ENCODE measurements at places on chromosomes 3 and 15. TPM values are rescaled to one million over a fixed set of nuclear protein-coding genes. Genes with fewer than 3 reads are reported as not detected.
A peak's percentile ranks its signal among the peaks of the same experiment; 100 is the strongest.

NEK10 gene
- 0.72 TPM for total RNA-seq

PARP15 gene
- 54.3 TPM for total RNA-seq

IL17RE gene
- not detected for total RNA-seq

WDR93 gene
- not detected for total RNA-seq

GNAT1 gene
- not detected for total RNA-seq

MUC13 gene
- 0.07 TPM for total RNA-seq

PLAAT1 gene
- not detected for total RNA-seq

GRCh38 chr3:130707902-130708601 lies 38.6 kb downstream of the PIK3R4 start:
- H3K4me1 ChIP-seq = no peaks in the 10 kb centered on the region
- DNase-seq = no peak
- no peaks in the 10 kb centered on the region for H3K27me3 ChIP-seq
- peaks cover 43% of the 10 kb centered on the region for H3K36me3 ChIP-seq

DNA sequence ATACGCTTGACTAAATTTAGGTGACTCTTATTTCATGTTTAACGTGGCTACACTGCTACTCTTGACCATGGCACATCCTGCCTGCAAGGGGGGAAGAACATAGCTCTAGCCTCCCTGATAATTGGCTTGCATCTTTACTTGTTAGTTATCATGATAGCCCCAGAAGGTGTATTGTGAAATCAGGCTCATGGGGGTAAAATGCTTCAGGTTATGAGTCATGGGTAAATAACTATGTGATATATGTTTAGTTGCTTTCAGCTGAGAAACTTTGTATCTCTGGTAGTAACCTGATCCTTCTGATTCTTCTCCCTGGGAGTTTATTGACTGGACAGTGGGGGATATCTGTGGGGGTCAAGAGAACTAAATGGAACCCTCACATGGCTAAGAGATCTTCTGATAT lies 660.8 kb upstream of the UBE2E2 start:
- H3K4me3 ChIP-seq = no peak overlapping the region
- H3K27ac ChIP-seq = no peak overlapping the region
- H3K4me1 ChIP-seq = no peaks in the 10 kb centered on the region
- H3K36me3 ChIP-seq = no peaks in the 10 kb centered on the region
- H3K27me3 ChIP-seq = no peaks in the 10 kb centered on the region

DNA sequence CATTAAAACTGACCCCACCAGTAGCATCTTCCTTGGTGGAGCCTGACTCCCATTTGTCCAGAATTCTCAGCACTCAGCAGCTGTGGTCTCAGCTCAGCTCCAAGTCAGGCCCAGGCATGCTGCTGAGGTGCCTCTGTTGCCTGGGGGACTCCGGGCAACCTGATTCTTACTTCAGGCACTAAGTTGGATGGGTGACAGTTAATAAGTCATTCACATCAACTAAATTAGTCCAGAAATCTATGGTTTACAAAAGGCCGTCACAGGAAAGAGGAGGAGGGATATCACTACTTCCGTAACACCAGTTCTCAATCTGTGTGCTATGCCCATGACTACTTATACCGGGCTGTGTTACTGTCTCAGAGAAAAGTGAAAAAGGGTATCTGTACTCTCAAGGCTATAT lies 310.2 kb downstream of the SATB1 start:
- H3K27ac ChIP-seq = no peak overlapping the region
- no peak overlapping the region for H3K4me3 ChIP-seq
- H3K27me3 ChIP-seq = no peaks in the 10 kb centered on the region
- no peak for DNase-seq
- H3K4me1 ChIP-seq = no peaks in the 10 kb centered on the region

- no peak overlapping the region for H3K27ac ChIP-seq
- no peaks in the 10 kb centered on the region for H3K4me1 ChIP-seq
- DNase-seq = no peak
- no peak overlapping the region for H3K4me3 ChIP-seq
- H3K27me3 ChIP-seq = no peaks in the 10 kb centered on the region
Observed at GRCh38 chr3:127423856-127424765, 136.3 kb upstream of the PRR20G start.

DNA sequence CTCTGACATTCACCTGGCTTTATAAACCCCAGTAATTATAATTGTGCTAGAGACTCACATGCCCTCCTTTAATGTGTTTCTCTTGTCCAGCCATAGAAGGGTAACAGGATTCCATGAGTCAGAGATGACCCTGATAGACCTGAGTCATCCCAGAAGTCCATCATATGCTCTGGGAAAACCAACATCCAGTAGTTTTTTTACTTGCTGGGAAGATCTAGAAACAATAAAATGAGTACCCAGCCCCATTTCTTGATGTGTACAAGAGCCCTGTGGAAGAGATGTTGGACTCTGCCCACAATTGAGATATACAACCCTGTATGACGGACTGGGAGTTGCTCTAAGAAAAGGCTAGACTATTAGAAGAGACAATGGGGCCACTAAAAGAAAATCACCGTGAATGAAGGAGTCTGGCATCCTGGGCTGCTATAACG lies 22.4 kb upstream of the THUMPD3 start:
- H3K36me3 ChIP-seq = no peaks in the 10 kb centered on the region
- H3K4me1 ChIP-seq = peaks cover 4% of the 10 kb centered on the region
- H3K4me3 ChIP-seq = no peak overlapping the region
- no peak for DNase-seq
- H3K27ac ChIP-seq = no peak overlapping the region
- no peaks in the 10 kb centered on the region for H3K27me3 ChIP-seq

DNA sequence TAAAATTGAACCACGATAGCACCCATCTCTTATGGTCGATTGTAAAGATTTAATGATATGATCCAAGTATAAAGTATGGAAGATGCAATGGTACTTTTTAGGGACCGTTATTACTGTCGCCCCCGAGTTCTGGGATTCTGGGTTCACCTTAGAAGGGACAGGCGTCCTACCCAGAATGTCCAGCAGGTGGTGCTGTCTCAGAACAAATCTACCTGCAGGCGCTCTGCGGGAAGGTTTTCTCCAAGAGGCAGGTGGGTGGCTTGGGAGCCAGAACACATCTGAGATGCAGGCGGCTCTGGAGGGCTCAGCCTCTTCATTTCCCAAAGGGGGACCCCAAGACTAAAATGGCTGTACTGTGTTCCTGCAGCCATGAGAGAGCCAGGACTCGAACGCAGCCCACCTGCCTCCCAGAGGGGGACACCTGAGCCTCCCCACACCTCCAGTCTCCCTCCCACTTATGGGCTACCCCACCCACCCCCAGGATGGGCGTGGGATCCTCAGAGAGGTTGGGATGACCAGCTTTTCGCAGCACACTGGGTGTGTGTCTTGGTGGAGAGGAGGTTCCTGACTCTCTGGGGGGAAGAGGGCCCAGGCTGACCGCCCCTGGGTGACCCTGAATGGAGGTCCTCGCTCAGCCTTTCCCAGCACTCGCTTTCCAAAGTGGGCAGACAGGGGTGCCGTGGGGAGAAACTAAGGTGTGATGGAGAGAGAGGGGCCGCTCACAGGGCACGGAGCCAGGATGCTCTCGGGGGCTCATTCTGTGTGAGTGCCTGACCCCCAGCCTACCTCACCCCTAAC lies 28.1 kb upstream of the CORO2B start:
- no peaks in the 10 kb centered on the region for H3K36me3 ChIP-seq
- H3K27ac ChIP-seq = no peak overlapping the region
- H3K4me3 ChIP-seq = no peak overlapping the region
- DNase-seq = peak; percentile 87
- H3K4me1 ChIP-seq = no peaks in the 10 kb centered on the region

- no peaks in the 10 kb centered on the region for H3K4me1 ChIP-seq
- no peak overlapping the region for H3K27ac ChIP-seq
- no peak for DNase-seq
- H3K36me3 ChIP-seq = no peaks in the 10 kb centered on the region
- no peak overlapping the region for H3K4me3 ChIP-seq
- no peaks in the 10 kb centered on the region for H3K27me3 ChIP-seq
Observed at GRCh38 chr3:13115991-13116390, 42.8 kb upstream of the IQSEC1 start.

DNA sequence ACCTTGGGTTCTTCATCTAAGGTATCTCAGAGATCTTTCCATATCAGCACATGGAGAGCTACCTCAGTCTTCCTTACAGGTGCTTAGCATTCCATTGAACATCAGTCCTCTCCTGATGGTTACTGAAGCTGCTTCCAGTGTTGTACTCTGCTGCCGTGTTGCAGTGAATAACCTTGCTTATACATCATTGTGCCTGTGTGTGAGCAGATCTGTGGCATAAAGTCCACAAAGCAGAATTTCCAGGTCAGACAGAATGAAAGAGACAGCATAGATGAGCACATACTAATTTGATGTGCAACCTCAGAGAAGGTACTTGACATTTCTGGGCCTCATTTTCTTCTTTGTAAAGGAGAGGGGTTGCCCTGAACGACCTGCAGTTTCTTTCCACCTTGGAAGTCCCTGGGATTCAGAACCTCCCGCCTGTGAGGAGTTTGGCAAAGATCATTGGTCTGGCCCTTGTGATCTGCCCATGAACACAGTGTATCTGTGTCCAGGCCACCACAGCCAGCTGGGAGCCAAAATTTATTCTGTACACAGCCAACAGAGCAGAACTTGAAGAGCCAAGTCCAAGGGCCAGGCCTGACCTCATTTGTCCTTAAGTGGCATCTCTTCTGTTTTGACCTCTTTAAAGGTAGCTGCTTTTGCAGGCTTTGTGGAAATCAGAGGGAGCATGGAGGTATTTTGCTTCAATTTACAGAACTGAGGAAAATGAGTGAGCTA lies 57.2 kb upstream of the SLC7A14 start:
- H3K27ac ChIP-seq = no peak overlapping the region
- no peaks in the 10 kb centered on the region for H3K36me3 ChIP-seq
- H3K4me3 ChIP-seq = no peak overlapping the region
- 0 out of 2 replicates have a peak, but pooled peaks cover 2% of the 10 kb centered on the region for H3K27me3 ChIP-seq
- no peak for DNase-seq

- H3K27ac ChIP-seq = no peak overlapping the region
- peaks cover 83% of the 10 kb centered on the region for H3K36me3 ChIP-seq
Observed at GRCh38 chr15:79872358-79873017, 24.3 kb downstream of the MTHFS start.

- no peaks in the 10 kb centered on the region for H3K36me3 ChIP-seq
- no peak overlapping the region for H3K27ac ChIP-seq
- H3K4me1 ChIP-seq = peaks cover 18% of the 10 kb centered on the region
- no peaks in the 10 kb centered on the region for H3K27me3 ChIP-seq
Observed at GRCh38 chr3:77160931-77161497, 121.1 kb downstream of the ROBO2 start.

DNA sequence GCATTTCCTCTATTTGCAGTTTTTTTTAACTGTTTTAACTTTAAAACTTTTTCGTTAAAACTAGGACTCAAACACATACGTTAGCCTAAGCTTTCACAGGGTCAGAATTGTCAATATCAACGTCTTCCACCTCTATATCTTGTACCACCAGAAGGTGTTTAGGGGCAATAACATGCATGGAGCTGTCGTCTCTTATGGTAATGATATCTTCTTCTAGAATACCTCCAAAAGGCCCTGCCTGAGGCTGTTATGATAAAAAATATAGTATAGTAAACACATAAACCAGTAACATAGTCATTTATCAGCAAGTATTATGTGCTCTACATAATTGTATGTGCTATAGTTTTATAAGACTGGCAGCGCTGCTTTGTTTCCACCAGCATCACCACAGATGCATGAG lies 76.3 kb upstream of the MLF1 start:
- H3K4me1 ChIP-seq = no peaks in the 10 kb centered on the region
- H3K36me3 ChIP-seq = no peaks in the 10 kb centered on the region
- no peak for DNase-seq
- no peak overlapping the region for H3K27ac ChIP-seq
- no peak overlapping the region for H3K4me3 ChIP-seq
- H3K27me3 ChIP-seq = no peaks in the 10 kb centered on the region

DNA sequence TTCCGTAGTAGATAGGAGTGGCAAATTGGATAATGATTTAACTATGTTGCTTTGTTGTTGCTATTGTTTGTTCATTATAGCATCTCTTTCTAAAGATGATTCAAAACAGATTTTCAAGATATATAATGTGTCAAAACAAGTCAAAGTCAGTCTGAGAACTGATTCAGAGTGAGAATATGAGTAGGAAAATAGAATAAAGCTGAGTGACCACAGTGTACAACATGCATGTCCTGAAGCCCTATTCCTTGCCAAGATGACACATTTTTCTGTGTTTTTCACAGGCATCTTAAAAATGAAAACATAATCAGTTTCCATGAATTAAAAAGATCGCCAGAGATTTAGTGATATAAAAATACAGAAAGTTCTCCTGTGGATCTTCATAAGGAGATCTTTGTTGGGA lies 57.0 kb upstream of the THRB start:
- no peak overlapping the region for H3K4me3 ChIP-seq
- H3K36me3 ChIP-seq = no peaks in the 10 kb centered on the region
- no peak overlapping the region for H3K27ac ChIP-seq
- no peaks in the 10 kb centered on the region for H3K4me1 ChIP-seq
- DNase-seq = no peak

DNA sequence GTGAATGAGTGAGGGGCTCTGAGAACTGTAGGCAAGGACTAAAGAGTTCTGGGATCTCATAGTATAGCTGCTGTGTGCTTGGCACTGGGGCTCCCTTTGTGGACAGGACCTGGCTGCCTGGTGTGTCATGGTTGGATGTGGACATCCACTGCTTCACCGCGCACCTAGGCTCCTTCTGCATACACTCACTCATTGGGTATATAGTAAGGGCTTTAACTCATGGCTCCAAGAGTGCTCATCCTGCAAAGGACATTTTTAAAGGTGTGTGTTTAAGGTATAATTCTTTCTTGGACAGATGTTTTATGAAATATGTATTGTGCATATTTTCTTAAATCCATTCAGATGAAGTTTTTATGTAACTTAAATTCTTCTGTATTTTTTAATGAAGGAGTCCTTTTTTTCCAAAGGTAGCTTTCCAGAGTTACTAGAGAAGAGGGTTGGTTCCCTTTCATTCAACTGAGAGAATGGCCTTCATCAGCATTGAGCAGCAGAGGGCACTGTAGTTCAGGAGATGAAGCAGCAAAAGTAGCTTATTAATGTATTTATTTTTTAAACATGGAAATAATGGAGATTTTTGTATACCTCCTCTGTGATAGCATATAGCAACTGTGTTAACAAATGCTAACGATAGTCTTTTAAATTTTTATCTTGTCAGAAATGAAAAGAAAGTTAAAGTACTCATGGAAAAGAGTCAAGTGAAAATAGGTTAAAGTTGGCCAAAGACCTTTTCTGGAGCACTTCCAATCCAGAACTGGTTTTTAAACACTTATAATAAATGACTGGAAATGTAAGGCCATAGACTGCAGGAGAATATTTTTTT lies 25.2 kb downstream of the OXNAD1 start:
- peaks cover 27% of the 10 kb centered on the region for H3K36me3 ChIP-seq
- peak overlapping the region; percentile 76 for H3K27ac ChIP-seq
- peak; percentile 85 for DNase-seq

DNA sequence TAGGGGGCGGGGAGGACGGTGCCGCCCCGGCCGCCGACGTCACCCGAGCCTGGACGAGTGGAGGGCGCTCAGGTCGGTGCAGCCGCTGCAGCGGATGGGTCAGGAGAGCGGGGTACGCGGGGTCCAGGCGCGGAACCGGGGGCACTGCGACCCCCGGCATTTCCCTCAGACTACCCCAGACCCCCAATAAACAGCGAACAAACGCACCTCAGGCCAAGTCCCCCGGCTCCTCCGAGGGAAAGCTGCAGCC lies 78.9 kb downstream of the IQSEC1 start:
- H3K27ac ChIP-seq = no peak overlapping the region
- H3K27me3 ChIP-seq = no peaks in the 10 kb centered on the region
- no peak for DNase-seq
- H3K4me1 ChIP-seq = peaks cover 7% of the 10 kb centered on the region
- no peaks in the 10 kb centered on the region for H3K36me3 ChIP-seq

GRCh38 chr3:134905647-134905935 lies 110.5 kb downstream of the EPHB1 start:
- H3K4me3 ChIP-seq = no peak overlapping the region
- H3K36me3 ChIP-seq = no peaks in the 10 kb centered on the region
- H3K27ac ChIP-seq = no peak overlapping the region
